Breast epithelium (tissue), 4 donors: ENCODE measurements at places on chromosomes 5 and 9. TPM values are rescaled to one million over a fixed set of nuclear protein-coding genes. Genes with fewer than 3 reads are reported as not detected.

GNA14 gene
- 1.8 TPM for total RNA-seq

SLC25A2 gene
- total RNA-seq: 2.0 TPM

CTSV gene
- total RNA-seq: 0.48 TPM

ADAMTS2 gene
- 19.7 TPM for total RNA-seq

PAPPA gene
- total RNA-seq: 3.4 TPM

TAS2R1 gene
- total RNA-seq: not detected

DNA sequence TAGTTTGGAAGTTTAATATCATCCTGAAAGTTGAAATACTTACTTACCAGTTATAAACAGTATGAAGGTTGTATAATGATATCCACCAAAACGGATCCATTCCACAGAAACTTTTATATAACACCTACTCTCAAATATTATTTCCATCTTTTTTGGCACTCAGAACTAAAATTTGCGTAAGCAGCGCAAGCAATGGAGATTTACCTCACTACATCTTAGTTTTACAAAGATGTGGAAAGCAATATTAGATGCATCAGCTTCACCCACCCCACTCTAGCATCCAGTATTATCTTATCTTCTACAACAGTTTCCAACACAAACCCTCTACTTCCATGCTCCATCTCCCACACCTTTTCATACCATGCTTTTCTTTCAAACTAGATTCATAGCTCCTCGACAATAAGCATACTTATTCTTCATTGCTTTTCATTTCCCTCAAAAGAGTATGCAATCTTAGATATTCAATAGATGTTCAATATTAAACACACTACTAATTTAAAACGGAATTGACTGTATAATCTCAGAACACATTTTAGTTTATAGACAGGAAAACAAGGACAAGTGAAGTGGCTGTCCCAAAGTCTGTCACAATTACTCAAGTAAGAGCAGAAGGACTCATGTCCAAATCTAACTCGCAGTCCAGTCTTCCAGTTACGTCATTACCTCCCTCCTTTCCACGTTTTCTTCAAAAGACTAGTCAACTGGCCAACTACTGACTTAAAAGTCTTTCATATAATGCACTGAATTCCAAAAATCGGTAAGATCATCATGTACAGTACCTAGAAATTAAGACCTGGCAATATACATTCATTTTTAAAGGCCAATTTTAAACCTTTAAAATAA, 2.2 kb downstream of the PPP2CA start:
- peaks cover 3% of the 10 kb centered on the region for H3K4me1 ChIP-seq
- peak overlapping the region; percentile 100 for H3K27ac ChIP-seq
- H3K36me3 ChIP-seq: no peaks in the 10 kb centered on the region
- no peaks in the 10 kb centered on the region for H3K27me3 ChIP-seq
- peak overlapping the region; percentile 87 for H3K4me3 ChIP-seq
- no peak for DNase-seq

DNA sequence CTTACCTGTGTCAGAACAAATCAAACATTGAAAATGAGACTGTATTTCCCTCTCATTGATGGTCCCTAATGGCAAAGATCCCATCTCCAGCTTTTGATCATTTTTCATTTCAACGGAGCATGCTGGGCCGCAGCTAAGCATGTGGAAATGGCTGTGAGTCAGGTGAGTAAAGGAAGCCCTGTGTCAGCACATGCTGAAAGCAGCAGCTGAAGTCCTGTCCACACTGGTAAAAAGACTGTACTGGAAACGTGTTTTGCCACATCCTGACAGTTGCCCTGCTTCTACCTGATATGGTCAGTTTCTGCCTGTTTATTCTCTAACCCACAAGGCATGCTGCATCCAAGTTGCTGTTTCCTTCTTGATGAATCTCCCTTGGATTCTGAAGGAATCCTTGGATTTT, 330.1 kb downstream of the EFNA5 start:
- peak overlapping the region; percentile 16 for H3K27ac ChIP-seq
- H3K36me3 ChIP-seq: no peaks in the 10 kb centered on the region
- peak; percentile 23 for DNase-seq
- H3K4me3 ChIP-seq: no peak overlapping the region
- no peaks in the 10 kb centered on the region for H3K4me1 ChIP-seq
- H3K27me3 ChIP-seq: no peaks in the 10 kb centered on the region

DNA sequence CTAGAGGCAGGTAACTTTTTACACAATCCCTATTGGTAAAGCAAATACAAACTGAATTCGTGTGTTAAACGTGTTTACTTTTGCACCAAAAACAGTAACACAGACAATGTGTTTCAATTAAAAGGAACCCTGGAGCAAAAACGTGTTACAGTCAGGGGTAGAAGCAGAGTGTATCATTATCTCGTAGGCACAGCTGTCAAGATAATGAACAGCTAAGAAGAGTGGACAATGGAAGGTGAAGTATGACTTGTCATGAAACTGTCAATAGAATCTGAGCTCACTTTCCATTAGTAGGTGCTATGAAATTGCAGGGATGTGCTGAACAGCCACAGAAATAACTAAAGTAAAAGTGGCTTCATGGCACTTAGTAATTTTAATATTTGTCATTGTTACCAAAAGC, 1229.8 kb upstream of the WWC1 start:
- H3K36me3 ChIP-seq: no peaks in the 10 kb centered on the region
- H3K4me1 ChIP-seq: no peaks in the 10 kb centered on the region
- no peak for DNase-seq
- H3K27ac ChIP-seq: no peak overlapping the region
- H3K27me3 ChIP-seq: no peaks in the 10 kb centered on the region
- H3K4me3 ChIP-seq: no peak overlapping the region

DNA sequence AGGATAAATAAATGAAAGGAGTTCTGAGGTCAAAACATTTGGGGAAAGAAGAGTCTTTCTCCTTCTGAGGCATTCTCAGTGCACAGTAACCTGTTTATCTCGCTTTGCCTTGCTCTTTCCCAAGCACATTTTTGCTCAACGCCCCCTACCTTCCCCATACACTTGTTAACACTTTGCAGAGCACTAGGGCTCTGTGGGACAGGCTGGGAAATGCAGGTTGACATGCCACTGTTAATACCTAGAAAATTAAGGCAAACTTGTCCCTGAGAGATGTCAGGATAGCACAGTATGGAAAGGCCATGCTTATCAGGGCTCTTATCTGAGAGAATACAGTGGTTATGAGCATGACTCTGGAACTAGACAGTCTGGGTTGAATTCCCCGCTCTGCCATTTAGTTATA, 152.0 kb downstream of the DOCK8 start:
- H3K4me3 ChIP-seq: no peak overlapping the region
- no peak overlapping the region for H3K27ac ChIP-seq
- H3K4me1 ChIP-seq: no peaks in the 10 kb centered on the region
- H3K27me3 ChIP-seq: no peaks in the 10 kb centered on the region
- DNase-seq: no peak
- no peaks in the 10 kb centered on the region for H3K36me3 ChIP-seq

DNA sequence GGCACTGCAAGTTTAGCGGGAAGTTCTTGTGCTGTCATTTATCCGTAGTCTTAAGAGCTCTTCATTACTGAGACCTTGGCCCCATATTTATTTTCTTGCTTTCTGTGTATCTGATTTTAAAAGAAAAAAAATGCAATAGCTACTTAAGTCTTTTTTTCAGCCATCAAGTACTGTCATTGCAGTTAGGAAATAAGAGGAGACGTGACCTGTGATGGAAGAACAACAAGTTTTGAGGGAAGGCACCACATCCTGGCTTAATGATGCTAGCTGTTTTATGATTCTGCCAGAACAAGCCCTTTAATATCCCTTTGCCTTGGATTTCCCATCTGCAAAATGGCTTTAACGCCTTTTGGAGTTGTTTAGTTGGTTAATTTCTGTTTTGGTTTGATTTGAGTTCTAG, 3.8 kb downstream of the RGMB start:
- no peaks in the 10 kb centered on the region for H3K36me3 ChIP-seq
- no peak overlapping the region for H3K4me3 ChIP-seq
- no peaks in the 10 kb centered on the region for H3K27me3 ChIP-seq
- no peak overlapping the region for H3K27ac ChIP-seq
- no peak for DNase-seq

DNA sequence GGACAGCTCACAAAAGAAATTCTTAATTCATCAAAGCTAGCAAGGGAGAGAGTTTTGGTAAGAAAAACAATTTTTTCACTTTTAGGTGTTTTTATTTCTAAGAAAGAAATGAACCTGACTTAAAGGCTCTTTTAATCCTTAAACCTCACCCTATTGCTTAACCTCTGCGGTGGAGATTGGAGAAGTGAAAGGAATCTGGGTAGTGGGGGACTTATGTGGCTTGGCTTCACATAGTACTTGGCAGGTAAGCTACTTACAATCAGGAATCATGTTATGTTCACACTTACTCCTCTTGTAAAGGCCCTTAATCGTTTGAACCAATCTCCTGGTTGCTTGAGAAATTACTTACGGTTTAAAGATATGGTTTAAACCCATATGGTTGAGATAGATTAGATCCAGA, 104.8 kb downstream of the ISOC1 start:
- no peaks in the 10 kb centered on the region for H3K27me3 ChIP-seq
- H3K4me3 ChIP-seq: no peak overlapping the region
- no peak overlapping the region for H3K27ac ChIP-seq
- H3K36me3 ChIP-seq: no peaks in the 10 kb centered on the region

DNA sequence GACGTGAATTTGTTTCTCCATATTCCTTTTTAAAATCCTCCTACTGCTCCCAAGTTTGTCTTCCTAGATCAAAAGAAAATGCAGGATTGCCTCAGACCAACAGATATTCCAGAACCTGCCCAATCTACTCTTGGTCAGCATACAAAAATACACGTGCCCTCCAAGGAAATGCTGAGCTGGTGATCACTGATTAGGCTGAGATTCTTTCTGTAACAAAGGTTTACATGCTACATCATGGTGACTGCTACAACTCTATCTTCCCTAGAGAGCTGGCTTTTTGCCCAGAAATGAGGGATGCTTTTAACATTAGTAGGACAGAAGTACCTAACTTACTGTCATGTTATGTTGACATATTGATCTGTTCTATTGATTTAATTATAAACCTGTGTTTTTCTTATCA, 35.5 kb downstream of the OR2Y1 start:
- H3K4me1 ChIP-seq: no peaks in the 10 kb centered on the region
- DNase-seq: no peak
- no peaks in the 10 kb centered on the region for H3K27me3 ChIP-seq
- H3K4me3 ChIP-seq: no peak overlapping the region
- H3K27ac ChIP-seq: no peak overlapping the region
- no peaks in the 10 kb centered on the region for H3K36me3 ChIP-seq

- no peaks in the 10 kb centered on the region for H3K4me1 ChIP-seq
- no peaks in the 10 kb centered on the region for H3K27me3 ChIP-seq
- H3K36me3 ChIP-seq: no peaks in the 10 kb centered on the region
- DNase-seq: no peak
- H3K27ac ChIP-seq: no peak overlapping the region
These were observed 78.2 kb upstream of the SMIM23 start for GRCh38 chr5:171707442-171707792.

DNA sequence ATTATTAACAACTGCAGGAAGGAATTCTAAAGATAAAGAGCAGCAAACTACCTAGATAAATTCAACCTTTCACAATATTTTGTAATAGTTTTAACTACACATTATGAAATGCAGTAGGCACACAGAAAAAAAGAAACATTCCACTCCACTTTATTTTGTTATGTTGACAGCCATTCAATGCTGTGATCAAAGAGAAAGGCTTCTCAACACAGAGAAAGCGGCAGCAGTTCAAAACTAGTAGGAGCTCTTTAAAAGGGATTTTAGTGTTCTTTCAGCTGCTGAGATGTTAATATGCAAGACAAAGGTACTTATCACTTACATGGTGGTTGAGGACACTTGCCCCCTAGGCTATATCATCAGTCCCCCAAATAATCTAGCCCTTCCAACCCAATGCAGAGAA, 11.6 kb downstream of the CEMIP2 start:
- H3K36me3 ChIP-seq: no peaks in the 10 kb centered on the region
- DNase-seq: no peak
- H3K4me1 ChIP-seq: no peaks in the 10 kb centered on the region
- no peak overlapping the region for H3K27ac ChIP-seq
- H3K27me3 ChIP-seq: no peaks in the 10 kb centered on the region

GRCh38 chr5:88049737-88050136, 218.9 kb downstream of the TMEM161B start:
- DNase-seq: no peak
- no peak overlapping the region for H3K4me3 ChIP-seq
- no peaks in the 10 kb centered on the region for H3K4me1 ChIP-seq
- H3K27ac ChIP-seq: no peak overlapping the region
- no peaks in the 10 kb centered on the region for H3K36me3 ChIP-seq
- H3K27me3 ChIP-seq: no peaks in the 10 kb centered on the region

GRCh38 chr9:126116351-126117157, 210.1 kb upstream of the MVB12B start:
- H3K4me1 ChIP-seq: no peaks in the 10 kb centered on the region
- no peak overlapping the region for H3K4me3 ChIP-seq
- no peaks in the 10 kb centered on the region for H3K36me3 ChIP-seq
- peaks cover 21% of the 10 kb centered on the region for H3K27me3 ChIP-seq
- H3K27ac ChIP-seq: no peak overlapping the region
- peak; percentile 9 for DNase-seq

DNA sequence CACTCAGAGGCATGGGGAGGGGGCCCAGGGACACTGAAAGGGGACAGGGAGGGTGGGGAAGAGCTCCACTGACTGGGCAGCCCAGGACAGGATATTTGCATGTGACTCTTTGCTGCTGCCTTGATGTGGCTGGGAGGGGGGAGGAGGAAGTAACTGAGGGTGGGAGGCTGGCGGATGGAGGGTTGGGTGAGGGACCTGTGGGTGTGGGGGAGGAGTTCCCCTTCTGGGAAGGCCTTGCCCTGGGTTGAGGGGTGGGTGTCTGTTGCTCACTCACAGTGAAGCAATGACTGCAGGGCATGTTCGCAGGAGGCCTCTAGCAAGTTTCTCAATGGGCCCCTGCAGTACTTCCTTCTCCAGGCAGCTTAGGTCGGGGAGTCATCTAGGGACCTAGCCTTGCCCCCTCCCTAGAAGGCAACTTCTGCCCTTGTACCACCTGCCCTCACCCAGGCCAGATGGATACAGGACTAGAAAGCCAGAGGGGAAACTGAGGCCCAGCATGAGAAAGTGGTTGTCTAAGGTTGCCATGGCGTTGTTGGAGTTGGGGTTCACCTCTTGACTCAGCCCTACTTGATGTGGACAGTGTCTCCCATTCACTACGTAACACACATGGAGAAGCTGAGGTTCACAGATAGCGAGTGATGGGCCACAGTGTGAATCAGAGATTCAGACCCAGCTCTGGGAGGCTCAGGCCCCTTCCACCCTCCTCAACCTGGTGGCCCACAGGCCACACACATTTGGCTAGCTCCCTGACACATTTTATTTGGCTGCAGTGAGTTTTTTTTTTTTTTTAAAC, 3.0 kb downstream of the GRK6 start:
- no peak overlapping the region for H3K4me3 ChIP-seq
- no peaks in the 10 kb centered on the region for H3K36me3 ChIP-seq
- no peaks in the 10 kb centered on the region for H3K27me3 ChIP-seq
- DNase-seq: no peak

GRCh38 chr5:96207420-96207819, 225.6 kb downstream of the PCSK1 start:
- no peak overlapping the region for H3K4me3 ChIP-seq
- H3K36me3 ChIP-seq: no peaks in the 10 kb centered on the region
- no peaks in the 10 kb centered on the region for H3K4me1 ChIP-seq
- H3K27me3 ChIP-seq: no peaks in the 10 kb centered on the region

DNA sequence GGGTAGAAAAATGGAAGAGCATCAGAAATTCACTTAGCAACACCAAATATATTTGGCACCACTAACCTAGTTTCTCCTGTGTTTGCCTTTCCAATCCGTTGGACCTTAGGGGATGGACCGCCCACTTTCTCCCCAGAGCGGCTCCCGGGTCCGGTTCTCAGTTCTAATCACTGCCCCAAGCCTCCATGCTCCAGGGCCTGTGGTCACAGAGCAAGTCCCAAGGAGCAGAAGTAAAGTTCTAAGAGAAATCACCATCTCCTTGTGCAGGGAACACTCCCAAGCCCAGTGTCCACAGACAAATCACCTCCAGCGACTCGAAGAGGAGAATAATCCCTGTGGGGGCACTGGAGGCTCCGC, 728 bp upstream of the SLC1A1 start:
- no peaks in the 10 kb centered on the region for H3K4me1 ChIP-seq
- no peaks in the 10 kb centered on the region for H3K27me3 ChIP-seq
- H3K36me3 ChIP-seq: no peaks in the 10 kb centered on the region
- H3K27ac ChIP-seq: peak overlapping the region; percentile 58
- DNase-seq: no peak
